NCI-H446 treated with DMSO at 0.1 percent for 48 hours (cell line): ENCODE measurements at places on chromosomes 2 and 18.

DNA sequence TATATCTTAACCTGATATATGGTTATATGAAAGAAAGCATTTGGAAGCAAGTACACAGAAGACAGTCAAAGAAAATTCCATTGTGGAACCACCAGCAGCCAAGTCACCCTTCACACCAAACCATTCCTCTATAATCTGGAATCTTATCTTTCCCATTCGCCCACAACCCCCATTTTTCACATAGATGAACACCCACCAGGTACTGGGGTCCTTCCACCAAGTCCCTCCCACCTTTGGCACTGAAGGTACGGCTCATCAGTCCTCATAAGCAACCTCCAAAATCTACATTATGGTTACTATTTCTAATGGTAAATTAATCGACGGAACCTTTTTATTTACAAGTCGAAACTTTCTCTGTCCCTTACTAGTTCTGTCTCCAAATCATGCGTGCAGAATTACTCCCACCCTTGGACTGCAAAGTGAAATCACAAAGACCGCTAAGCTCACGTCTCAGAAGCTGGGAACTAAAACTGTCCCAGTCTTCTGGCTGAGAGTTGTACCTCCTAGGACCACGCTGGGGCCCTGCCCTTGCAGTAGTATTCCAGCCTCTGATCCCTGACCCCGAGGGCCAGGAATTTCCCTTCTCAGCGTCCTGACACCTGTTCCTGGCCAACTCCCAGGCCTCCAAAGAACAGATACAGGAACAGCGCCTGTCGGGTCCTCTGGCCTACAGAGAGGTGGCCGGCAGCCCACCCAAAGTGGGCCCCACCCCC lies 702 bp downstream of the OLA1 start:
- DNase-seq, result no peak

- peak; percentile 18 for DNase-seq
These were observed 30.9 kb downstream of the TMEM182 start for GRCh38 chr2:102792568-102793208.

- DNase-seq, result no peak
These were observed 77.8 kb downstream of the RDH14 start for GRCh38 chr2:18482666-18483065.

DNA sequence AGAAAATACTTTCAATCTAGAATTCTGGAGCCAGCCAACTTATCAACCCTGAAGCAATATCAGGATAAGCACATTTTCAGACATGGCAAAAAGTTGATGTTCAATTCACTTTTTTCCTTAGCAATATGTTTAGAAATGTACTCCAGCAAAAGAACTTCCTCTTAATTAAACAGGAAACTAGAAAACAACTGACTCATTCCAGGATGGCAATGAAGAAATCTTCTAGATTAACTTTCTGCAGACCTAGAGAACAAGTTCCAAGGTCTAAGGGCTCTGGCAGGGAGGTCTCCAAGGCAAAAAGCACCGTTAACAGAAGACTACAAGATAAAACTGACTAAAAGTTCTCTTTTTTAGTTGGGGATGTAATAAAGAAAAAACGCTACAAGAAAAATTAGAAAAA lies 69.2 kb upstream of the VWC2L start:
- no peak for DNase-seq

GRCh38 chr18:45304558-45304957 lies 310.7 kb upstream of the SLC14A2 start:
- no peak for DNase-seq
